ENCODE measurements at places on chromosomes 7 and 10.
A peak's percentile ranks its signal among the peaks of the same experiment; 100 is the strongest.

GRCh38 chr7:134669388-134669787 lies 22.7 kb downstream of the BPGM start:
- no peak for DNase-seq

- DNase-seq = peak; percentile 46
Observed at GRCh38 chr7:102404005-102404861, 8.1 kb downstream of the PRKRIP1 start.

DNA sequence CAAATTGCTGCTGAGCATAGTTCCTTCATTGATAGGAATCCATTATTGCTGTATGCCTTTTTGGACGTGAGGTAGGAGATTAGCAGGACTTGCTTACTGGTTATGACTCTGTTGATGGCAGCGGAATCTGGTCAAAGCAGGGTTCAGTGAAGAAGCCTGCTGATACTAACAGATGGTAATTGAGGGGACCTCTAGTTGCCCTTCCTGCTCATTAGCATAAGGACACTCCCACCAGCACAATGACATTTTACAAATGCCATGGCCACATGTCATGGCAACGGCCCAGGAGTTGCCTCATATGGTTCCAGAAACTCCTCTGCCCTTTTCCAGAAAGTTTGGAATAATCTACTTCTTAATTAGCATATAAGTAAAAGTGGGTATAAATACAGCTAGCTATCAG lies 417.5 kb downstream of the CDC14C start:
- DNase-seq = no peak

- no peak for DNase-seq
Observed at GRCh38 chr7:112798274-112799159, 8.3 kb upstream of the TMEM168 start.

DNA sequence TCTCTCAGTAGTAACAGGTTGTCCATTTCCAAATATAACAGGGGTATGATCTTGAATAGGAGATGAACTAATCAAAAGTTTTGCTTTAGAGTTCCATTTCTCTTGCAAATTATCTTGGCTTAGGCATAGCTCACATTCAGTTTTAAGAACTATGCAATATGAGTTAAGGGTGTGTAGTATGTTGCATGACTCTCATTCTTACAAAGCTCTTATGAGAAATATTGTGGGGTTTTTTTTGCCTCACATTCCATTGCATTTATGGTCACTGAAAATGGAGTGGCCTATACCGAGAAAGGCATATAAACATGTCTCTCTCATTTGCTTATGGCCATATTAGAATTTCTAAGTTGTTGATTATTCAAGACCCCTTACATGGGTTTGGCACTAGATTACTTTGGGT lies 48.5 kb upstream of the LAMB1 start:
- DNase-seq = no peak

GRCh38 chr10:68492118-68492517 lies 20.3 kb upstream of the DNA2 start:
- no peak for DNase-seq
